ENCODE measurements at places on chromosomes 1 and 21.

GRCh38 chr1:101739146-101739545 lies 257.6 kb downstream of the OLFM3 start:
- DNase-seq, result no peak

DNA sequence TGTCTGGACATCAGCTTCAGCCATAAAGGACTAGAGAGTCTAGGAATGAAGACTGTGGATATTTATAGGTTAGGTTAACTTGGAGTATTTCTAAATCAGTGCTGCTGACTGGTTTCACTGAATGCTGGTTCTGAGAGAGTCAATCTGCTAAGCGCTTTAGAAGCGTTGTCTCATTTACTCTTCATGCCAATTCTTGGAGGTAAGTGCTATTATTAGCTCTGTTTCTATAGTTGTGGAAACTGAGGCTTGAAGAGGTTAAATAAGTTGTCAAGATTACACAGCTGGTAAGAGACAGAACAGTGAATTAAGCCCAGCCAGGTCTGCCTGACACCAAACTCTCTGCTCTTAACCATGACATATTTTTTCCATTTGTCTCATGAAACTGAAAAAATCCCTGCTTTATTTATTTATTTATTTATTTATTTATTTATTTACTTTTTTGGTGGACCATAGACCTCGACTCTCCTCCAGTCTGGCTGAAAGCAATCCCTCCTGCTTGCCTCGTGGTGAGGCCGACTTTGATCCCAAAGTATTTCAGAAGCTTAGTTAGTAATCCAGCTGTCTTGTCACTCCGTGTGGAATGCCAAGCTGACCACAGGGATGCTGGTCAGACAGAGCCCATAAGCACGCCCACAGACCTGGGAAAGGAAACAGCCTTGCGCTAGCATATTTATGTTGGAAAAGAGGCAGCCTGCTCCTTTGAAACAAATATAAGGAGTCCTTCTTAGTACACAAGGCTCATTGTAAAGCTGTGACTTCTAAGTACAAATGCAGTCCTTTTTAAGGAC lies 16.9 kb downstream of the NTMT2 start:
- DNase-seq, result peak; percentile 69

- DNase-seq, result no peak
Observed at GRCh38 chr1:223143537-223144248, 645 bp upstream of the TLR5 start.

- DNase-seq, result no peak
Observed at GRCh38 chr21:41037936-41038335, 130.0 kb upstream of the BACE2 start.

DNA sequence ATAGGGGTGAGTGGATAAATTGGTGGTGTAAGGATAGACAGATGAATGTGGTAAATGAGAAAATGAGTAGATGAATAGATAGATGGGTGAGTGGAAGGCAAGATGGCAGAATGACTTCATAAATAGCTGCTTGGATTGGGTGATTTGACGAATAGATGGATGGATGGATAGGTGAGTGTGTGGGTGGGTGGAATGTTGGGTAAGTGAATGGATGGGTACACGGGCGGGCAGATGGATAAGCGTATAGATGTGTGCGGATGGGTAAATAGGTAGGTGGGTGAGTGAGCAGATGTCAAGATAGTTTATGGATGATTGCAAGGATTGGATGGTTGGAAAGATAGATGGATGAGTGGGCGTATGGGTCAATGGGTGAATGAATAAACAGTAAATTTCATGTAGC lies 59.3 kb downstream of the EPHB2 start:
- DNase-seq, result no peak

GRCh38 chr1:36553591-36554322 lies 71.0 kb upstream of the CSF3R start:
- peak; percentile 35 for DNase-seq

DNA sequence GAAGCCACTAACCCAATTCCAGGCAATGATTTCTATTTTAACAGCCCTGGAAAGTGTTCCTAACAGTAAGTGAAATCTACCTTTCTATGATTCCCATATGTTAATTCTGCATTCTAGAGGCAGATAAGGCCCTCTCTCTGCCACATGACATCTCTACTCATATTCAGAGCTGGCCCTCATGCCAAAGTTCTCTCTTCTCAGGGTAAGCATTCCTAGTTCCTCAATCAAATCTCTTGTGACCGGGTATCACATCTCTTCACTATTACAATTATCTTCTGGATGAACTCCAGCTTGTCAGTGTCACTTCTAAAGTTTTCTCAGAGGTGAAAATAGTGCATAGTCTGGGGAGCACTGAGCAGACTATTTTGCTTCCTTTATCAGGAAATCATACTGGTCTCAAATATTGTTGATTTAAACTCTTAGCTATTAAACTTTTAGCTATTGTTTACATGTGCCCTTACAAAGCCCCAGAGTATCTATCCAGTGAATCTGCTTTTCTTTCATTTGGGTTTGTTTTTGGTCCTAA lies 66.4 kb upstream of the TNFSF18 start:
- no peak for DNase-seq

DNA sequence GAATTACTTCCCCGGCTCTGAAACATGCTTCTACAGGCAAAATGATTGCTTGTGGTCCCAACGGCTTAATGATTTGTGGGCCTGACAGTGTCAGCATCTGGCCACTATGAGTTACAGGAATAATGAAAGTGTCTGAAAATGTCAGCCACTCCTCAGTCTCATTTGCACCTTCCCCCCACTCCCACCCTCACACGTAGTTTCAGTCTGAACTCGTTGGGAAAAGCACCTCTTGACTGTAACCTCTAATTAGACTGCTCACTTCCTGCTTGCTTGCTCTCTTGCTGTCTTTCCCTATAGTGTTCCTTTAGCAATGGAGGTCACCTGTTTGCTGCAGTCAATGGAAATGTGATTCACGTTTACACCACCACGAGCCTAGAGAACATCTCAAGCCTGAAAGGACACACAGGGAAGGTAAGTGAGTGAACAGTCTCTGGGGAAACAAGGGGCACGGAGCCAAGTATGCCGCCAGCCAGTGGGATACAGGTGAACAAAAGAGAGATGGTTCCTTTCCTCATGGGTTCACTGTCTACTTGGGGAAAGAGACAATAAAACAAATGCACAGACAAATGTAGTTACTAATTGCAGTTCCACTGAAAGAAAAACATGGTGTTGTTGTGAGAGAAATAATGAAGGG lies 27.1 kb downstream of the CFAP57 start:
- no peak for DNase-seq

DNA sequence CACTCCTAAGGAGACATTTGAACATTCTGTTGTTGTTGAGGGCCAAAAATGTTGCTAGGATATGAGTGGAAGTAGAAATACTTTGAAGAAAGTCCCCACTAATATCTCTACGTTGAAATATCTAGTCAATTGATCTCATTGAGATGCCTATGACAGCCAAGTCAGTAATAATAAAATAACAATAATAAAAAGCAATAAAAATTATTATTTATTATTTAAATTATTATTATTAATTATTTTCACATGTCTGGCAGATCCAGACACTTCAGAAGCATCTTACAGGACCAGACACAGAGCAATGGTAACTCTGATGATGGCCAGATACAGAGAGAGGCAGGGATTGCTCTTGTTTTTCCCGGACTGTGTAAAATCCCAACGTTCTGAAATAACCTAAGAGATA lies 143.5 kb upstream of the PALMD start:
- no peak for DNase-seq

DNA sequence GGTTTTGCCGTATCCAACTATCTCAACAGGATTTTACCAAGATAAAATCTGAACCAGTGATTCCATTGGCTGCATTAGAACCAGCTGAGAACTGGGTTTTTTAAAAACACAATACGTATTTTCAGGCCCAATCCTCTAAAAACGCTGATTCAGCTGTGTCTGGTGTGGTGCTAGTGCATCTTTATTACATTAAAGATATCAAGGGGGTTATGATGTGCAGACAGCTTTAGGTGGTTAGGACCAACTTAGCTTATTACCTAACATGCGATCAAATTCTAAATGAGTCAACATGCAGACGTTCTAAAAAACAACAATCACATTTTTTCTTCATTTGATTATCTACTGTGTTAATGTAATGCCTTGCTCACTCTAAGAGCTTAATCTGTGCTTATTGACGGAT lies 32.0 kb upstream of the EXO1 start:
- DNase-seq, result no peak

DNA sequence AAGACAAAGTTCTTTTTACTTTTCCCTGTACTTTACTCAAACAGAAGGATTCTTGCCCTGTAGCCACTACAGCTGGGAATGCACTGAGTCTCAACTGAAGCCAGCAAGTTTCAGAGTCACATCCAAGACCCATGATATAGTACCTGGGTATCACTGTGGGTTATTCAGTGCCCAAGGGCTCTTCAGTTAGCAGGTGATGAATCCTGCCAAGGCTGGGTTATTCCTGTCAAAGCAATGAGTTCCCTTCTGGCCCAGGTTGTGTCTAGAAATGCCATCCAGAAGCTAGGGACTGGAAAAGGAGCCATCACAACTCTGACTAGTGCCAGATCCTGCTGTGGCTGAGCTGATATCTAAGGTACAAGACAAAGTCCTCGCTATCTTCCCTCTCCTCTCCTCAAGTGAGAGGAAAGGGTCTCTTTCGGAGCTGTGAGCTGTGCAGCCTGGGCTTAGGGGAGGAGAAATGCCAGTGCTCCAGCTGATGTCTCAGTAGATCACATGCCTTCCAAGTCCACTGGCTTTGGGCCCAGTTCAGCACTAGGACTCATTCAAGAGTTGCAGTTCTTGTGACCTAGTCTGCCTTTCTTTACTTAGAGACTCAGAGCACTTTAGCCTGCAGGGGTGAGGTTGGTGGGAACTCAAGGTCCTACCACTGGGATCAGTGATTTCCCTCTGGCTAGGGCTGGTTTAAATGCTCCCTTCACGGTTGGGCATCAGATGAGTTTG lies 369.4 kb downstream of the TBX15 start:
- DNase-seq, result no peak

GRCh38 chr21:16047904-16048303 lies 318.1 kb downstream of the USP25 start:
- DNase-seq, result no peak

DNA sequence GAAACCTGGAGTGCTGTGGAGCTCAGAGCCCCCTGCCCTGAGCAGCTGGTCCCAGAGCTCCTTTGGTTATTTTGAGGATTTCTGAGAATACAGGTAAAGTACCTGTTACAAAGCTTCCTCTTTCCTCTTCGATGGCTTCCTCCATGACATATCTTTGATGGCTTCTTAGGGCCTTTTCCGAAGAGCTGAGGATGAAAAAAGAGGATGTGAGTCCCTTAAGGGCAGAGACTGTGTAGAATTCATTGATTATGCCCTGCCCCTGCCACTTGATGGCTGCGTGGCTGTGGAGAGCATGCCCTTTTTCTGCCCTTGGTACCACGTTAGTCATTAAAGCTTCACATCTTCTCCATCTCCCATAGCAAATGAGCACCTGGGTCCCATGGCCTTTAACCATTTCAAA lies 14.2 kb downstream of the TEX35 start:
- no peak for DNase-seq

DNA sequence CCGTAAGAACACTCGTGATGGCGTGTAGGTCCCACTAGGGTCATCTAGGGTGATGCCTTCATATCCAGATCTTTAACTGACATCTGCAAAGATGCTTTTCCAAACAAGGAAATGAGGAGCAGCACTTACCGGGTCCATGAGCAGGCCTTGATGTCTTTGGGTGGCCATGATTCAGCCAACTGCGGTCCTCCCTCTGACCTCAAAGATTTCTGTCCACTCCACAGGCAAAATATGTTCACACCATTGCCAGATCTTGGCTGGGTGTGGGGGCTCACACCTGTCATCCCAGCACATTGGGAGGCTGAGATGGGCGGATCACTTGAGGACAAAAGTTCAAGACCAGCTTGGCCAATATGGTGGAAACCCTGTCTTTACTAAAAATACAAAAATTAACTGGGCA lies 18.2 kb downstream of the TRPM2 start:
- DNase-seq, result no peak

DNA sequence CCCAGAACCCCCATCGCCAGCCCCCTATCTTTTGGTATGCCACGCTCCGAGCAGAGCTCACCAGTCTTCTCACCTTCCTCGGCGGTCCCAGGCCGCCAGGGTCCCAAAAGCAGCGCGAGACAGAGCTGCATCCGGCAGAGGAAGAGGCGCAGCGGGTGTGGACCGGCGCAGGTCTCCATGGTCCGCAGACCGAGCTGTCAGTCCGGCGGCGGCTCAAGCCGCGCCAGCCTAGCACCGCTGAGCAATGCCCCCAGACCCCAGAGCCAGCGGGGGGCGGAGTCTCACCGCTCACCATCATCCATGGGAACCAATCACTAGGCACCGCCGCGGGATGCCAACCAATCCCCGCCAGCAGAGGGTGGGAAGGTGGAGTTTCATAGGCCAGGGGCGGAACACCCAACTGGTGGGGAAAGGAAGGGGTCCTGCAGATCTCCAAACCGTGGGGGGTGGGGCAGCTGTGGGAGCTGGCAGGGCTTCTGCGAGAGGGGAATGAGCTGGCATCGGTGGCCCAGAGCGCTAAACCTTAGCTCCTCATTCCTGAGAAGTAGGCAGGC lies at the start of gene EPHA10:
EPHA10 (minus strand) TSS at position 233 of the 554 bp plus-strand sequence; CDS start at position 179, 54 bp downstream.
- DNase-seq, result no peak

DNA sequence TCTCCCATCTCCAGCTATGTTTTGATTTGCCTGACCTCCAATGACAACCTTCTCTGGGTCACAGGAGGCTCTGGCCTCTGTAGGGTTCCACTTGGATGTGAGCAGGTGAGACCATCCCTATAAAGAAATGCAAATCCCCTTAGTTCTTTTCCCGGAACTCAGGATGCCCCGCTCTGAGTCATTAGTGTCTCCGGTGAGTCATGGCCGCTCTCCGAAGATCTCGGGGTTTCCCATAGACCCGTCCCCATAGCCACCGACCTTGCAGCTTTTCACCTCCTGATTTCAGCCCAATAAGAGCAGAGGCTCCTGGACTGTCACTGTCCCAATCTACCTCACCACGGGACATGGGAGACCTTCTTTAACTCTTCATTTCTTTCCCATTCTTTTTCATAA lies 98.2 kb downstream of the PGBD5 start:
- DNase-seq, result peak; percentile 39

- DNase-seq, result no peak
Observed at GRCh38 chr1:20342294-20343148, 51.8 kb downstream of the VWA5B1 start.

DNA sequence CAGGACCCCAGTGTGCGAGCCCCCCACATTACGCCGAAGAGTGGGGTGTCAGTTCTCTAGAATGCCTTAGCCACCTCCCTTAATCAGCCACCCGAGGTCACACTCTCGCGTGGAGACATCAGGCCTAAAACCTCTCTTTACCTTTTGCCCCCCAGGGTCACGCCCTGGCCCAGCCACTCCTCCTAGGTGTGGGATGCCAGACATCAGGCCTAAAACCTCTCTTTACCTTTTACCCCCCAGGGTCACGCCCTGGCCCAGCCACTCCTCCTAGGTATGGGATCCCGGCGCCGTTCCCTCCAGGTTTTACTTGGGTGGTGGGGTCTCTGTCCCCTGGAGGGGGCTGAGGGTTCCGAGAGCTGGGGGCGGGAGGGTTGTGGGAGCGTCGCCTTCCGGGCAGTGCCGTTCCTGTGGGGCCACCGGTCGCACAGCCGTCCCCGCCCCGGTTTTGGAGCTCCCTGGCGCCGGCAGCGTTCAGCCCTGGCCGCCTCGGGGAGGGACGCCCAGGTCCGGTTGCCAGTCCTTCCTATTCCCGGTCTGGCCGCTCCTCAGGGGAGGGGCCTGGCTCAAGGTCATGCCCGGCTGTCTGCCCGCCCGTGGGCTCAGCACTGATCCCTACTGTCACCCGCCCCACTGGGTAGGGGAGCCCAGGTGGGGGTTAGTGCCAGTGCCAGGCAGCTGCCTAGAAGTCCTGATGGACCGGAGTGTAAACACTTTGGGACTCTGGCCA lies 882 bp downstream of the VPS13D start:
- no peak for DNase-seq

GRCh38 chr21:31173881-31174555 lies 135.7 kb upstream of the KRTAP19-8 start:
- DNase-seq, result no peak
